Jurkat, Clone E6-1 (cell line): ENCODE measurements at places on chromosomes 4 and X.

- DNase-seq = no peak
Measured at GRCh38 chrX:41389311-41389888, 55.4 kb downstream of the DDX3X start.

GRCh38 chr4:98710831-98711230 is 52.4 kb upstream of the TSPAN5 start:
- DNase-seq = no peak

- no peak for DNase-seq
Measured at GRCh38 chr4:7267829-7268228, 75.5 kb downstream of the SORCS2 start.

GRCh38 chr4:4781936-4782707 is 77.3 kb upstream of the MSX1 start:
- no peak for DNase-seq

GRCh38 chr4:89294573-89295269 is 12.9 kb downstream of the GPRIN3 start:
- DNase-seq = peak; percentile 65

GRCh38 chrX:470686-471085 is 84.0 kb upstream of the PPP2R3B start:
- DNase-seq = no peak

DNA sequence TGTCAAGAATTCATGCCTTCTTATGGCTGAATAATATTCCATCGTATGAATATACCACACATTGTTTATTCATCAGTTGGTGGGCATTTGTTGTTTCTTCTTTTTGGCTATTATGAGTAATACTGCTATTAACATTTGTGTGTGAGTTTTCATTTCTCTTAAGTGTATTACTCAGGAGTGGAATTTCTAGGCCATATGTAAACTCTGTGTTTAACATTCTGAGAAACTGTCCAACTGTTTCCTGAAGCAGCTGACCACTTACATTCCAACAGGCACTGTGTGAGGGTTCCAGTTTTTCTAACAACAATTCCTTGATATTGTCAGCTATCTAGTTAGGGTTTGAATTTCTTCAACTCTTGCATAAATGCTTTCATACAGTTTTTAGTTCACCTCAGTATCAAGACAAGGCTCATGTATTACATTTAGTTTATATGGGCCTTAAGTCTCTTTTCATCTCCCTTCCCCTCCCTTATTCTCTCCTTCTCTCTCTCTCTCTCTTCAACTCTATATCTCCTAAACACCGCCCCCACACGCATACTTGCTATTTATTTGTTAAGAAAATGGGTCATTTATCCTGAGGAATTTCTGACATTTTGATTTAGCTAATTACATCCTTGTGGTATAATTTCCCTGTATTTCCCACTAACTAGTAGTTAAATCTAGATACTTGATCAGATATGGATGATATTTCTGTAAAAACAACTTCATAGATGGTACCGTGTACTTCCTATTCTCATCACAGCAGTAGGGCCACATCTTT is 77.4 kb downstream of the WDR19 start:
- DNase-seq = no peak

- DNase-seq = no peak
Measured at GRCh38 chrX:64205441-64205734, at the start of gene AMER1. Gene AMER1 (minus strand): TSS chrX:64205708. CDS start chrX:64193286, 12,422 bp downstream.

DNA sequence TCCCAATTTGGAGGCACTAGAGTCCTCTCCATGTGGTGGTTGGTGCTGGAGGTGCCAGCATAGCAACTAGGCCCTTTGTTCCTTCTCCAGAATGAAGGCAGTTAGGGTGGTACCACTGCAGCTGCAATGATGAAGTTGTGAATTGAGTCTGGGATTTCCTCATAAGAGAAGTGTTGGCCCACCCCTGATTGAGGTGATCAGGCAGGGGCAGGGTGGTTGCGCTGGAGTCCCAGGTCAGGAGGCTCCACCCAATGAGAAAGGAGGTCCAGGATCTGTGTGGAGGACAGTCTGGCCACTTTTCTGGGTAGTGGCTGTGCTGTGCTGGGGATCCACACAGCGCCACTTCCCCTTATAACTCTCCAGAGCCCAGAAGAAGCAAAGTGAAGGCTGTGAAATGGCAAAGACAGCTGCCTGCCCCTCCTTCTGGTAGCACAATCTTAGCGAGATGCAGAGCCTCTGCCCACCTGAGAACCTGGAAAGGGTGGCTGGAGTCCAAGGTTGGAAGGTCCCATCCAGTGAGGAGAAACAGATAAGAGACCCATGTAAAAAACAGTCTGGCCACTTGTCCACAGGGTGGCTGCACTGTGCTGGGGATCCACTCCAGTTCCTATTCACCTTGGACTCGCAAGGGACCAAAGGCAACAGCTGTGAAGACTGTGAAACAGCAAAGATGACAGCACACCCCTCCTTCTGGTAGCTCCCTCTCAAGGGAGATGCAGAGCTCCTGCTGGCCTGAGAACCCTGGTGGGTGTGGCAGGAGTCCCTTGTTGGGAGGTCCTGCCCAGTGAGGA is 124.6 kb downstream of the RRAGB start:
- no peak for DNase-seq

DNA sequence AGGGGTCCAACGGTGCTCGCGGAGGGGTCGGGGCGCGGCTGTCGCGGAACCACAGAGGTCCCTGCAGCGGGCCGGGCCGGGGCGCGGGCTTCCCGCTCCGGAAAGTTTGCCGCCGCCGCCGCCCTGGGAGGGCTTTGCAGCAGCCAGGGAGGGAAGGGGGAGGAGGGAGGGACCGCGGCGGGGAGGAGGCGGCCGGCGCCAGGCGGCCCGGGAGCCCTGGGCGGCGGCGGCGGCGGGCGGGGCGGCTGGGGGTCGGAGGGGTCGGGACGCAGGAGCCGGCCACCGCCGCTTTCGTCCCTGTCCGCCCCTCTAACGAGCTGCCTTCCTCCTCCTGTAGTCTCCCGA is 375 bp downstream of the FGFR3 start:
- DNase-seq = no peak

GRCh38 chr4:8103421-8104390 is 54.9 kb downstream of the ABLIM2 start:
- no peak for DNase-seq

GRCh38 chrX:96027407-96027806 is 657.2 kb upstream of the DIAPH2 start:
- no peak for DNase-seq

DNA sequence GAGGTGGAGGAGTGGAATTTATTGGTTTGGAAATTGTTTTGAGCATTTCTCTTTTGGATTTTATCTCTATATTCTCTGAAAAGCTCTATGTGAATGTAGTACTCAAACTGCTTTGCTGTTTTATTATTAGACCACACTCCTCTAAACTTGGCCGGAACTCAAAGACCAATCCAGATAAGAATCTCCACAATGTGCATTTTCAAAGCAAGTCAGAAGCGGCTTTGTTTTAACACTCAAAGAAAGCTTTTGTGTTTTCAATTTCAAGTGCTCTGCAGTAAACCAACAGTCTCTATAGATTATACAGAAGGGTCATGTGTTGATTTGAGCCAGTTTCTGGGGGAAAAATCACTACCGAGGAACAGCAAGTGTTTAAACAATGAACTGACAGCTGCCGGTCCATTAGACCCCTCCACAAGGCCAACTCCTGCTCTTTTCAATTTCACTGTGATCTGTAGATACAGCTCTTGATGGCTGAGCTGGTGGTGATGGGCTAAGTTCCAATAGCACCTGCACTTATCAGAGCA is 79.4 kb downstream of the FTHL17 start:
- DNase-seq = no peak

DNA sequence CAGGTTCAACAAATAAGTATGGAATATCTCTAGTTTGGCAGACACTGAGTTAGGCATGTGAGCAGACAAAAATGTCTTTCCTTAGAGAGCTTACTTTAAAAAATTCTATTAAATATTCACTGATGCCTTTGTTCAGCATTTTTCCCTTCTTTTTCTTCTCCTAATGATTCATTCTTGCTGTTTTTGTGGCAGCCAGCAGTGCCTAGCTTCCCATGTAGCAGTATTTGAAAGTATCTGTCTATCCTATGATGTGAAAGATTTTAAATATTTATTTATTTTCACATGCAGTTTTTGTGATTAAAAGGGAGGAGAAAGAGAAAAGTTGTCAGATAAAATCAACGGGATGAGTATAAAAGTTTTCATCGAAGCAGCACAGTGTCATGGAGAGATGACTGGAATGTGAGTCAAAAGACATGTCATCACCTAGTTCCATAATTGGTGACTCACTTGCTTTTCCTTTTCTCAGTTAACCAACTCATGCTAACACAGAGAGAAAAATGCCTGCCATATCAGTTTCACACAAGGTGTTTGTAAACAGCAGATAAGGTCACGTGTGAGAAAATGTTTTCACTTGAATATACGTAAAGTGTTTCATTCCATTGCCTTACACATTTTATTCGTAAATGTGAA is 69.8 kb downstream of the BMPR1B start:
- no peak for DNase-seq

DNA sequence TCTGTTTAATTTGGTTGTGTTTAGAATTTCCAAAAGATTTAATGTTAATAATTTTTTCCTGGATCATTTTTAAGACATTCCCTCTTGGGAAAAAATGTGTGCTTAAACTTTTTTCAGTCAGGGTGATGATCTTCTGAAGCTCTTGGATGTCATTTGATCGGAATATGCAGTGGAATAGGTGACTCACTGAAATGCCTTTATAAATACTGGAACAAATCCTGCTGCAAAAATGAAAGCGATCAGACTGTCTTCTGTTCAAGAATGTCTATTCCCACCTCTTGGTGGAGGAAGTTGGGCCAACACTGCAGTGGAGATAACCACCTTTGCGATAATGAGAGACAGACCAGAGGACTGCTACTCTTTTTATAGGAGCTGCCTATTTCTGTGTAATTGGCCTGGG is 46.7 kb downstream of the LARP1B start:
- DNase-seq = no peak

GRCh38 chr4:85486425-85487086 is 11.6 kb downstream of the ARHGAP24 start:
- no peak for DNase-seq

DNA sequence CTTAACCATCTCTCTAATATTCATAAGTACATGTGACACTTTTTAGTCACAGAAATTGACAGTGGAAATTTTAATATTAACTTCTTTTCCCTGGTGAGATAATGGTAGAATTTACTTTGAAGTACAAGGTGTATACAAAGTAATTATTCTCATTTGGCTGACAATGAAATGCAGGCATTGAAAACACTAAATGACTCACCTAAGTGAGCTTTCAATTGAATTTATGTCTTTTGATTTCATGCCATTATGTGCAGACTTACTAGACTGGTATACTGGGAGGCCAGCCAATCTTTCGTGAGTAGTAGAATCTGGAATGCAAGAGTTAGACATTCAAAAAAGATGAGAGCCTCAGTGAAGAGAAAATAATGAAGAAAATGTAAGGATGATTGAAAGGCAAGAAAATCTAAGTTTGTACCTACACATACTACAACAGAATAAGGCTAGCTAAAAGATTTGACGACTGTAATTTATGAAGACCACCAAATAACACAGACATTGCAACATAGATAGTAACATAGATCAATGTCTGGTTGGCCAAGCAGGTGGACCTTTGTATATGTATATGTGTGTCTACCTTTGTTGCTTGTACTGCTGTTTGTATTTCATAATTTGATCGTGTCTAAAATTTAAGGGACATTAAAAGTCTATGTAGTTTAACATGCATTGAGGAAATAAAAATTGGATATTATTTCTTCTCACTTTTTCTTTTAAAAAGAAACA is 459.7 kb downstream of the IL15 start:
- no peak for DNase-seq

- DNase-seq = no peak
Measured at GRCh38 chrX:64571011-64571410, 175.8 kb upstream of the MTMR8 start.

GRCh38 chrX:134806707-134807038 is 148.4 kb upstream of the PLAC1 start:
- no peak for DNase-seq

DNA sequence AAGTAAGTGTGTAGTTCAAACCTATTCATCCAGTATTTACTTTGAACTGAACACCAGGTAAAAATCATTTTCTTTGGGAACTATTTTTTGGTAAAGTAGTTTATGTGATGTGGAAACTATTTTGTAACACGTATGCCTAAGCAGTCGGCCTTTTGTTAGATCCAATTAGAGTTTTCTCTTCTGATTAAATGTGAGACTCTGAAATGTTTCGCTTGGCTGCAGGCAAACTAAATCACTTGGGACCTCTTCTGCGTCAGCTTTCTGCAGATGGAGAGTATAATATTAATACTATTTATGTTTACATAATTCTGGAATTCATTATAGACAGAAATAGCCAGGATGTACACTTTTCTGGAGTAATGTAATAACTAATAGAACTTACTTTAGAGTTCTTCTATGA is 46.9 kb downstream of the BMPR1B start:
- DNase-seq = no peak

DNA sequence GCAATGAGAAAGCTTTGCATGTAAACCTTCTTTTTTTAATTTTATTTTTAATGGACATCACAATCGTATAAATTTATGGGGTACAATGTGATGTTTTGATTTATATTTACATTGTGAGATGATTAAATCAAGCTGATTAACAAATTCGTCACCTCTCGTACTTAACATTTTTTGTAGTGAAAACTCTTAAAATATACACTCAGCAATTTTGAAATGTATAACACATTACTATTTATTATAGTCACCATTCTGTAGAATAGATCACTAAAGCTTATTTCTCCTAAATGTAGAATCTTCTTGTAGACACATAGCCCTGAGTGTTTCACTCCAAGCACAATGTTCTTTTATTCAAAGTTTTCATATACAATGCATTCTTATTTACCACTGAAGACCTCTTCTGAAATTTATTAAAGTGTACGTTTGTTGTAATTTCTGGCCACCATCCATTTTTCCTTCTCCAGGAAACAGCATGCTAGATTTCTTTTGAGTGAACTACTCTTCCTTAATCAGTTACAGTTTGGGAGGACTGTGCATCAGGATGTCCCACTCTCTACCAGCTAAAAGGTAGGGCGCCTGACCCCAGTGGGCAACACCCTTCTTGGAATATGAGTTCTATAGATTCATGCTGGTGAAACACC is 4.4 kb upstream of the RBBP7 start:
- no peak for DNase-seq

- no peak for DNase-seq
Measured at GRCh38 chr4:169236873-169237626, 33.7 kb downstream of the SH3RF1 start.

DNA sequence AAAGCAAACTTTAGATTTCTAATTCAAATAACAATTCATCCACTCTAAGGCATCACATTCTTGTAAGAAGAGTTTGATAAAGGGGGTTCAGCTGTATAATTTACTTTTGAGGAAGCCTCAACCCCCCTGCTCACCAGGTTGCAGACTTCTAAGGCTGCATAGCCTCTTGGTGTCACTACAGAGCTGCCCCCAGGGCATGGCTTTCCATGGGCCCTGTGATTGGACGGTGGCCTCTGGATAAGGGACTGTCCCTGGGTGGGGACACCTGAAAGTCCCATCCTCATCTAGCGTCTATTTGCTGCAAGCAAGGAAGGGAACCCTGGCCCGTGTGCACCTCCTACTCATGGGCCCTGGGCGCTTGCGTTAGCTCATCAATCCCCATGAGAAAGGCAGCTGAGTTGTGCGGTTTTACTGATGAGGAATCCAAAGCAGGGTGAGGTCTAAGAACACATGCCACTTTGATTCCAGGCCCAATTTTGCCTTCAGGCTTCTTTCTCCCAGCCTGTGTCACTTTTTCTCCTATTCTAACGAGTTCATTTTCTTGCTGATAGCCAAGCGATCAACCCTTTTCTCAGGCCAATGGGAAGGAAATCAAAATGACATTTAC is 51.8 kb downstream of the SCML1 start:
- no peak for DNase-seq

- peak; percentile 69 for DNase-seq
Measured at GRCh38 chr4:10015140-10015753, 6.0 kb downstream of the SLC2A9 start.
